ENCODE measurements at places on chromosomes 16 and 17. TPM values are rescaled to one million over a fixed set of nuclear protein-coding genes. Genes with fewer than 3 reads are reported as not detected.

- no peak overlapping the region for H3K27ac ChIP-seq
- no peaks in the 10 kb centered on the region for H3K36me3 ChIP-seq
- H3K4me1 ChIP-seq = no peaks in the 10 kb centered on the region
Measured at GRCh38 chr17:69997332-69997731, 77.7 kb upstream of the KCNJ16 start.

NAGS gene
- not detected for total RNA-seq

DNA sequence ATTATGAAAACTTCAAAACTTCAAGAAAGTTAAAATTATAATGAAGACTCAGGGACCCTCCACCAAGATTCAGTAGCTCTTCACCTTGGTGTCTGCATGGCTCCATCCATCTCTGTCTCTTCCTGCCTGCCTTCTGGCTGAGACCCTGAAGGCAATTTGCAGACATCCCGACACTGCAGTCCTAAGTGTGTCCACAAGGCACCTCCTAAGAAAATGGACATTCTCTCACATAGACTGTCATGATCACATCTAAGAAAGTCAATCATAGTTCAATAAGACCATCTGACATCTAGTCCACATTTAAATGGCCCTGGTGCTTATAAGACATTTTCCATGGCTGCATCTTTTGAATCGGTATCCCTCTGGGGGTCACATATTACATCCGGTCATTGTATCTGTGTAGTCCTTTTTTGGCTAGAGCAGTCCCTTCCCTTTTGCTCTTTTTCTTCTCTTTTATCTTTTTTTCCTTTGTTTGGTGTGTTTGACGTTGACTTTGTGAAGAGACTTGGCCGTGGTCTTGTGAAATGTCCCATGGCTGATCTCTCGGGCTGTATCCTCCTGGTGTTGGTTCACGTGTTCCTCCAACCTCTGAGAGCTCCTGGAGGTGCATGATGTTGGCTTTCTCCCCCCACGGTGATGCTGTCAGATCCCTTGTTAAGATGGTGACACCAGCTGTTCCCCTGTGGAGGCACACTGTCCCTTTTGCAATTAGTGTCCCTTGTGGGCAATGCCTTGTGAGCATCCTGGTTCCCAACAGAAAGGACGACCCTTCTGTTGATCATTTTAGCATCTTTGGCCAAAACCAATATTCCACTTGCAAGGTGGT lies 5.0 kb upstream of the TNFRSF13B start:
- H3K36me3 ChIP-seq = no peaks in the 10 kb centered on the region
- H3K27me3 ChIP-seq = no peaks in the 10 kb centered on the region
- DNase-seq = no peak
- no peak overlapping the region for H3K27ac ChIP-seq

- no peaks in the 10 kb centered on the region for H3K27me3 ChIP-seq
- no peak overlapping the region for H3K27ac ChIP-seq
- no peaks in the 10 kb centered on the region for H3K36me3 ChIP-seq
- peak; percentile 85 for DNase-seq
Measured at GRCh38 chr17:16915752-16916556, 56.0 kb downstream of the TNFRSF13B start.

DNA sequence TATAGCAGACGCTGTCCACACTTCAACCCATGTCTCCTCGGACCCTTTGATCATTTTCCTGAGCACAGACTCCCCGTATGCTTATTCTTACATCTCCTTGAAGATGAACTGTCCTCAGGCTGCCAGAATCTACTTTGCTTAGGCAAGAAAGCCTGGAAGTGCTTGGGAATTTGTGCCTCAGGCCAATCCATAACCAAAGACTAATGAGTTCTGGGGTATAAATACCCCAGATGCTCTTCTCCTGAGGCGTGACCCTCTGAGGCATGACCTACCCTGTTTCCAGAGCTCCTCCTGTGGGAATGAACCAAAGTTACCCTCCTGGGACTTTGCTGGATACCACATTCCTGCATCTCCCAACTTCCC lies 10.1 kb upstream of the TEKT3 start:
- no peak for DNase-seq
- no peaks in the 10 kb centered on the region for H3K4me1 ChIP-seq
- no peak overlapping the region for H3K27ac ChIP-seq

DNA sequence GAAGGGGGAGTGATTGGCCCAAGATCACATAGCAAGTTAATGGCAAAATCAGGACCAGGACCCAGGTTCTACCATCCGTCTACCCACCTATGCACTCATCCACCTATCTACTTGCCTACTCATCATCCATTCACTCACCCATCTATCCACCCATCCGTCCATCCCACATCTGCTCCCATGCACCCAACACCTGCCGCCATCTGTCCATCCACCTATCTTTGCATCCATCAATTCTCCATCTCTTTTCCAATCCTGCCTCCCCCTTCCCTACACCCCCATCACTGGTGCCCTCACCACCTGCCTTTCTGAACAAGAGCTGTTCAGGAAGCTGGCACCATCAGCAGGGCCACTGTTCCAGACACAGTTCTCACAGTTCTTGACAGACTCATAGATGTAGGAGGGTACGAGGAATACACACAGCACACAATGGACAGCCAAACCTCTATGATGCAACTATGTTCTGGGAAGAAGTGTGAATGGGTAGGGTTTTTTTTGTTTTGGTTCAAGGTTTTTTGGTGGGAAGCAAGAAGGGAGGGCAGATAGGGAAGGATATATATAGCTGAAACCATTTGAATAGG lies 4.5 kb downstream of the SAMD14 start:
- H3K4me3 ChIP-seq = no peak overlapping the region
- H3K4me1 ChIP-seq = peaks cover 18% of the 10 kb centered on the region
- peaks cover 3% of the 10 kb centered on the region for H3K27me3 ChIP-seq
- no peak overlapping the region for H3K27ac ChIP-seq
- DNase-seq = no peak
- H3K36me3 ChIP-seq = no peaks in the 10 kb centered on the region

GRCh38 chr16:9763505-9763904 lies 418.7 kb downstream of the GRIN2A start:
- H3K36me3 ChIP-seq = no peaks in the 10 kb centered on the region
- no peak overlapping the region for H3K27ac ChIP-seq
- DNase-seq = no peak
- no peak overlapping the region for H3K4me3 ChIP-seq

GRCh38 chr17:72267601-72268000 lies 146.8 kb downstream of the SOX9 start:
- no peak overlapping the region for H3K4me3 ChIP-seq
- H3K27ac ChIP-seq = no peak overlapping the region
- no peaks in the 10 kb centered on the region for H3K36me3 ChIP-seq
- DNase-seq = no peak
- no peaks in the 10 kb centered on the region for H3K27me3 ChIP-seq

CAVIN1 gene
- 63.3 TPM for total RNA-seq

DNA sequence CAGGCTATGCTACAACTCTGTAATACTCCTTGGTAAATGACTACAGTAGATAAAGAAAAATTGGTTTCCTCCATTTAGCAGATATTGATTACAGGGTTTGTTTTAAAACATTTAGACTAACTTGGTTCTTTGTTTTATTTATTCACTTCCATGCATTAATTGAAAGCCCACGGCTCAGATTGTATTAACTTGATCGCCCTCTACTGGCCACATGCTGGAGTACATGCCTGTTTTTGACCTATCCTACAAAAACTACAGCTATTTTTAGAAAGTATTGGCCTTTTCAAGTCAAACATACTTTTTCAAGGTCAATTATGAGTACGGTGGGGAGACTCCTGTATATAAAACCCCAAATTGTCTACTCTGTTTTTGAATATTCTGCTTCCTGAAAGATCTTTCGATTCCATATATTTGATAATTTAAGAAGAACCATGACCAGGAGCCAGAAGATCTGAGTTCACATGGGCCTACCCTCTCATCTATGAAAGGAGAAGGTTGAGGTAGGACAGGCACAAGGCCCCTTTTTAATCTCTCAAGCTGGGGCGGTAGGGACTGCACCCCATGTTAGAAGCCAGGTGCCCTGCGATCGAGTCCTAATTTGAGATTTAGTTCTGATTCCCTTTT lies 51.8 kb downstream of the CA10 start:
- no peak overlapping the region for H3K27ac ChIP-seq
- no peaks in the 10 kb centered on the region for H3K27me3 ChIP-seq
- peak; percentile 54 for DNase-seq
- H3K36me3 ChIP-seq = no peaks in the 10 kb centered on the region
- H3K4me3 ChIP-seq = no peak overlapping the region

VPS35 gene
- total RNA-seq = 14.5 TPM
